ENCODE measurements at places on chromosomes 5 and 9. TPM values are rescaled to one million over a fixed set of nuclear protein-coding genes. Genes with fewer than 3 reads are reported as not detected.
A peak's percentile ranks its signal among the peaks of the same experiment; 100 is the strongest.

KCNN2 gene
- total RNA-seq: not detected

OGN gene
- total RNA-seq: 0.86 TPM

ADAMTS12 gene
- total RNA-seq: not detected

CMYA5 gene
- 0.10 TPM for total RNA-seq

IFNA10 gene
- total RNA-seq: not detected

SLC36A2 gene
- total RNA-seq: not detected

DNA sequence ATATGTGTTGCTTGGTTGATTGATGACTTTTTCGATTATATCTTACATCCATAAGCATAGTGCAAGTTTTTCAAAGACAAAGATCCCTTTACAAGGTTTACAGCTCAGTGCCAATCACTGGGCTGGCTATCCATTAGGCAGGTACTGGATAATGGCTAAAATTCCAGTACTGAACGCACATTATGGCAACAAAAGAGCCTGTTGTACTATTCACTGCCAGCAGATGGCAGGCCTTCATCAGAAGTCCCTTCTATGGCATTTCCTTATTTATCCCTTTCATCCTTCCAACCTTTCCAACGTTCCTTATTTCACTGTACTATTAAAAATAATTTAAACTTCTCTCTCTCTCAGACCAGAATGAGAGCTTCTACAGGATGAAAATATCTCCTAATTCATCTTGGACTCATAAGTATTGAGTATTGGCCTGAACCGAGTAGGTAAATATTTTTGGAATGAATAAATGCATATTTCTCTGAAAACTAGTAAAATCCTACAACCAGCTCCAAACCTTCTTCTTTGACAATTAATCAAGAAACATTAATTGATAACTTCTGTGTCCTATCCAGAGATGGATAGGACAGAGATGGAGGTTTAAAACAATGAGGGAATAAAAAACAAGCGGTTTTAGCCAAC, 6.7 kb upstream of the WNT8A start:
- DNase-seq: peak; percentile 60

- no peak for DNase-seq
Measured at GRCh38 chr5:175778951-175779503, 92.4 kb upstream of the CPLX2 start.

GRCh38 chr9:35673132-35674024, at the start of gene CA9:
TSS of gene CA9 (plus strand) at chr9:35673928. CDS start at chr9:35673960, 32 bp downstream.
- DNase-seq: no peak

GRCh38 chr9:71058660-71059059, 62.8 kb downstream of the TRPM3 start:
- DNase-seq: no peak

GRCh38 chr5:135131801-135132680, 98.0 kb upstream of the PITX1 start:
- DNase-seq: no peak

DNA sequence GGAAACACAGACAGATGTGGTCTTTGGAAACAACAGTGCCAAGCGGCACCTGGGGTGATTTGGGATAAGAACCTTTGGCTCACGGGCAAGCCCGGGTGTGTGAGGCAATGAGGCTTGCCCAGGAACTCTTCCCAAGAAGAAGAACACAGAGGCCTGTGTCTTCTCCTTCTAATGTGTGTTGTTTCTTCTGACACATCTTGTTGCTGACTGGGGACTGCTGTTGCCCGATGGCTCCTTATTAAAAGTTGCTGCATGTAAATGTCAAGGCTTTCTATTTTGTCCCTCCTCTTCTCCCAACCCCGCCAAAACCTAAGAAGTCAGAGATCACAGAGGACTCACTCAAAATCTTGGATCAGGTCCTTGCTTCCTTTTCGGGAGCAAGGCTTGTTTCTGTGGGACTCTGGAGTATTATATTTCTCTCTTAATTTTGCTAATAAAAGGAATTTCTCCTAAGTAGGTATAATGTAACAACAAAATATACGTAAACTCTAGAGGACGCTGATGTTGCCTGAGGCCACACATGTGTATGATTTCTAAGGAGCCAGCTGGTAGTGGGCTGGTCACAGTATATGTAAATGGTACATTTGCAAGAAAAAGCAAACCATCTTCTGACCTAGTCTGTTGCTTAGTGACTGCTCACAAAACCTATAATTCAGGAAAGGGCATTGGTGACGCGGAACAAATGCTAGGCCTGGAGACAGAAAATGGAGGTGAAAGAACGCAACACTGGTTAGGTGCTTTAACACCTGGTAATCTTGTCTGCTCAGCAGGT, 232.5 kb downstream of the GADD45G start:
- no peak for DNase-seq

DNA sequence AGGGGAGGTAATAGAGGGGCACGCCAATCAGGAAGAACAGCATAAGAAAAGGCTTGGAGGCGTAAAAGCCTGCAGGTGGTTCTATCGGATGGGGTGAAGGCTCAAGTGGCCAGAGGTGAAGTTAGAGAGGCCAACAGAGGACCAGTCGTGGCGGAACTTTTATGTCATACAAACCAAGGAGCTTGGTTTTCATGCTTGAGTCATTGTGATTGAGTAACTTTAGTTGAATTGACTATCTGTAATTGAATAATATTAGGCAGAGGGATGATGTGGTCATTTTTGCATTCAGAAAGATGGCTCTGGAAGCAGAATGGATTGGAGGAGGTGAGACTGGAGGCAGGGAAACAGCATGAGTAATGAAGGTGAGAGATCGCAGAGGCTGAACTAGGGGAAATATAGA, 7.2 kb upstream of the SPINK4 start:
- no peak for DNase-seq

DNA sequence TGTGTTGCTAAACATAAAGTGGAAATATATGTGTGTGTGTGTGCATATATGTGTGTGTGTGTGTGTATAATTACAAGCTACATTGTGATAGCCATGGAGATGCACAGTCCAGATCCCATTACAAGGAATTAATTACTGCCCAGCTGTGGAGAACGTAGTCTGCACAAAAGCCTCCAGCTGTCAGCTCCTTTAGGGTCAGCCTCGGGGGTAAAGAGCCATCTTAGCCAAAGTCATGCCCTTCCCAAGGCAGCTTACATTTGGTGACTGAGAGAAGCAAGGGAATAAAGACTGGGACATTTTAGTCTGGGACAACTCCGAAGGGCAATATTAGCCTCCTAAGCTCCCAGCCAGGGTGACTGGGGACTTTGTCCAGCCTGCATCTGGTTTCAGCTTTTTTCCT, 21.9 kb upstream of the FOCAD start:
- DNase-seq: no peak

DNA sequence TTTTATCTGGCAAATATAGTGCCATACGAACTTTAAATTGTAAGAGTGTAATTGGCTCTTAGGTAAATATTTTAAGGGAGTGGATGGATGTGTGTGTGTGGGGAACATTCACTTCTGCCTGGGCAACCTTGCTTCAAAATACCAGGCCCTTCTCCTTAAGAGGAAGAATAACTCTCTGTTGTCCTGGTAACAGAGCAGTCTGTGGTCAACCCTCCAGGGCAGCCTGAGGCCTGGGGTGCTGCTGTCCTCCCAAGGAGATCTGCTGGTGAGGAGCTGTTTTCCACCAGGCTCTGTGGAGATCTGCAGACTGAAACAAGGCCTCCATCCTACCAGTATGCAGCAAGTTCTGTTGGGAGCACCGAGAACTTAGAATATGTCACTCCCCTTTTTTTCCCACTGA, 325.2 kb downstream of the PSAT1 start:
- no peak for DNase-seq

DNA sequence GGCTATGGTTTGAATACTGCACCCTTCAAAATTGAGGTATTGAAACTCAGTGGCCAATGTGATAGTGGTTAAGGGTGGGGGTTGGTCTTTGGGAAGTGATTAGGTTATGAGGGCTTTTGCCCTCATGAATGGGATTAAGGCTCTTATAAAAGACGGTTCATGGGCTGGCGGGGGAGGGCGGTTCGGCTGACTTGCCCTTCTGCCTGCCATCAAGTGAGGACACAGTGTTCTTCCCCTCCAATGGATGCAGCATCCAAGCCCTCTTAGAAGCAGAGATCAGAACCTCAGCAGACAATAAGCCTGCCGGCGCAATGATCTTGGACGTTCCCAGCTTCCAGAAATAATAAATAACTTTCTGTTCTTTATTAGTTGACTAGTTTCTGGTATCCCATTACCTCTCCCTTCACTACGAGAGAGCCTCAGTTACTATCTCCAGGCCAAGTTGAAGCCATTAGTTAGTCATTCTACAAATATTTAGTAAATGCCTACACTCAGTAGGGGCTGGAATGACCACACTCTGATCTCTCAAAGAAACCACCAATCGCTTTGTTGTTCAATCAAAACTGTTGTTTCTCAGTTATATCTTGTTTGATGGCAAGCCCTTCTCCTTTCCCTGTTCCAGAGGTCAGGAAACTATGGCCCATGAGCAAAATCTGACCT, 219.3 kb downstream of the TSSK1B start:
- no peak for DNase-seq

- no peak for DNase-seq
Measured at GRCh38 chr5:58072300-58072965, 387.5 kb downstream of the PLK2 start.

GRCh38 chr5:94310833-94311232, 307.6 kb downstream of the KIAA0825 start:
- no peak for DNase-seq

DNA sequence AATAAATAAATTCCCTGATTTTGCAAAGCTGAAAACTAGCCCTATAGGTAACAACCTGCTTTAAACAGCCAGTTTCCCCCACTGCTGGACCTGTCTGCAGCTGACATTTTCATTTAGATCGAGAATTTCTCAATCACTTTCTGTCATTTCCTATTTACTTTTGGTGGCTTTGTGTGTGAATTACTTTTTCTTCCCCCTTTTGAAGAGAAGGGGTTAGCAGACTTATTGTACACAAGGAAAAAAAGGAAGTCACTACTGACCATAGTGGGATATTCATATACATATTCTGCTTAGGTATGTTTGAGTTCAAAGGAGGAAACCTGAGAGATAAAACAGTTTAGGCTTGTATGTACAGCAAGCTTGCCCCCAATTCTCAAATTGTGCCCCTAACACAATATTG, 27.0 kb upstream of the IFNB1 start:
- DNase-seq: no peak

- DNase-seq: no peak
Measured at GRCh38 chr5:106784846-106785245, 885.9 kb downstream of the EFNA5 start.

DNA sequence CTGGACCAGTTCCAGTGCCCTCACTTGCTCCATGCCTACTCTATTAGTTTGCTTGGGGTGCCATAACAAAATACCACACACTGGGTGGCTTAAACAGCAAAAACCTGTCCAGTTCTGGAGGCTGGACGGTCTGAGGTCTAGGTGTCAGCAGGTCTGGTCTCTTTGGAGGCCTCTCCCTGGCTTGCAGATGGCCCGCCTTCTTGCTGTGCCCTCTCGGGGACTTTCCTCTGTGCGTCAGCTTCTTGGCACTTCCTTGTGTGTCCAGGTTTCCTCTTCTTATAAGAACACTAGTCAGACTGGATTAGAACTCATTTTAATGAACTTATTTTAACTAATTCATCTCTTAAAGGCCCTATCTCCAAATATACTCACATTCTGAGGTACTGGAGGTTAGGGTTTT, 97.2 kb downstream of the CARTPT start:
- DNase-seq: no peak

GRCh38 chr5:173281910-173282309, 46.3 kb downstream of the STC2 start:
- DNase-seq: no peak

DNA sequence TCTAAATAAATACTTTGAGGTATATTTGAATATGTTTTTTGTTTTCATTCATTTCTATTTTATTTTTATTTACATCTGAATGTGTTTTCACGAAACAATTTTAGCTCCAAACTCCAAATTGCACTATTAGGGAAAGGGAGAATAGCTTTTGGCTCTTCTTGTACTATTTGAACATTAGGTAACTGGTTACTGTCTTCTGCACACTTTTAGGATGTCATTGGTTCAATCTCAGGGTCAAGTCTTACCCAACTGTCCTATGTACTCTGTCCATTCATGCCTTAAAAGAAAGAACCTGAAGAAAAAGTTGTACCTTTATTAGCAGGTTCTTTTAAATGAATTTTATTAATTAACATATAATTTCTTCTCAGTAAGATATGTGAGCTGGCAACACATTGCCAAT, 51.6 kb downstream of the ITGA1 start:
- DNase-seq: no peak

Data from CD4-positive, CD25-positive, alpha-beta regulatory T cell (primary cell).